T-helper 1 cell (primary cell): ENCODE measurements at places on chromosomes 3 and 15.

DNA sequence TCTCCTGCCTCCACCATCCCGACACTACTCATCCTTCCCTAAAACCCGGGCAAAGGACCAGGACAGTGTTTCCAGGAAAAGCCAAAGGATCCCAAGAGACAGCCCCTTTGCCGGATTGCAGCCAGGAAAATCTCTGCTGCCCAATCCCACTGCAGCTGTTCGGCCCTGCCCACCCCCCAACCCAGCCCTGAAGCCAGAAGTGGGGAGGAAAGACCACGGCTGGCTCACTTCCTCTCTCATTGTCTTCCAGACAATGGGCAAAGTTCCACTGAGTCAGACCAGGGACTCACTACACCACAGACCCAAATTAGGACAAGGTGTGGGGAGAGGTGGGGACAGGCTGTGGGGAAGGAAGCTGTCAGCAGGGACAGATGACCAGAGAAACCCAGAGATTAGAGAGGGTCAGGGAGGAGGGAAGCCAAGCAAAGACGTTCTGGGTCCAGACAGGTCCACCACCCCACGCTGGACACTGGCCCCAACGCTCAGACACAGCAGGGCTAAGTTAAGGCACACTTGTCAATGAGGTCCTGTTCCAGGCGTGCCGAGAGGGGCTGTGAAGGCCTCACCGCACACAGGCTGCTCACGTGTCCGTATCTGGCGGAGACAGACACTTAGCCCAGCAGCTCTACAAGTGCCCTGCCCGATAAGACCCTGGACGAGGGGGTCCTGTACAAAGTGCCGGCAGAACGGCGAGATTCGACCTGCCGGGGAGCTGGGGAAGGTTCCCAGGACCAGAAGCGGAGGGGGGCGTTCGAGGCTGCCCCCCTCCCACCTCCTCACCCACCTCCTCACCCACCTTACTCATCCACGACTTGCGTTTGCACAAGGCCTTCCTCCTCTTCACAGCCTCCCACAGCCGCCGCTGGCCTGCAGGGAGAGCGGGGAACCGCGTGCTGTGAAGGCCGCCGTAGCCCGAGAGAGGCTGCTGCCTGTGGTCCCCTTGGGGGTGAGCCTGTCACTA lies 21.9 kb downstream of the TNK2 start:
- no peak for DNase-seq

GRCh38 chr3:58353722-58354553 lies 21.2 kb downstream of the PXK start:
- no peak for DNase-seq

- DNase-seq: no peak
Measured at GRCh38 chr3:52846432-52846965, 11.7 kb upstream of the MUSTN1 start.

DNA sequence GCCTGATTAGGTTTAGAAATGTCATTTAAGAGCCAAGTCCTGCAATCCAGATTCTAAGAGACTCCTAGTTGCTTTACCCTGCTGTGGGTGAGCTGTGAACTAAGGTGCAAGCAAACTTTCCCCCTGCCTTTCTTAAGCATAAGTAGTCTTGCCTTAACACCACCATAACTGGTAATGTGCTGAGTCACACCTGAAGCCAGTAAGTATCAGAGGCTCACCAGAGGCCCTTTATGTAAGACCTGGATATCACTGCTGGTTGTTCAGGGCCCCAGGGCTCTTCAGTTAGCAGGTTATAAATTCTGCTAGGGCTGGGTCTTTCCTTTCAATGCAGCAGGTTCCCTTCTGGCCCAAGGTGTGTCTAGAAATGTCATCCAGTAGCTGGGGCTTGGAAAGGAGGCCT lies 509.9 kb downstream of the VGLL3 start:
- DNase-seq: no peak

DNA sequence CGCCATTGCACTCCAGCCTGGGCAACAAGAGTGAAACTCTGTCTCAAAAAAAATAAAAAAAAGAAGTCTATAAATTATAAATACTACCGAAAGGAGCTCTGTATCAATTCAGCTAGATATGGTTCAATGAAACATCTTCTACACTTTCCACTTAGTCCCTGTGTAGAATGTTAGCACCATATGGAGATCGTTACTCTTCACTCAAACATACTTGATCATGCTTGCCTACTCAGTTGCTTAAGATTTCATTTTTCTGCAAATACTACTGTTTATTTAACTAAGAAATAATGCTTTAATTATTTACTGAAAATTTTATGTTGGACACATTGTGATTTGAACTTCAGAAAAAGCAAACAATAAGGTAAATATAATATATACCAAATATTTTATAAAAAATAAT lies 17.1 kb upstream of the NANOGP8 start:
- no peak for DNase-seq
